Spinal cord (tissue), 10 donors: ENCODE measurements at places on chromosomes 2 and 18. TPM values are rescaled to one million over a fixed set of nuclear protein-coding genes. Genes with fewer than 3 reads are reported as not detected.

DNA sequence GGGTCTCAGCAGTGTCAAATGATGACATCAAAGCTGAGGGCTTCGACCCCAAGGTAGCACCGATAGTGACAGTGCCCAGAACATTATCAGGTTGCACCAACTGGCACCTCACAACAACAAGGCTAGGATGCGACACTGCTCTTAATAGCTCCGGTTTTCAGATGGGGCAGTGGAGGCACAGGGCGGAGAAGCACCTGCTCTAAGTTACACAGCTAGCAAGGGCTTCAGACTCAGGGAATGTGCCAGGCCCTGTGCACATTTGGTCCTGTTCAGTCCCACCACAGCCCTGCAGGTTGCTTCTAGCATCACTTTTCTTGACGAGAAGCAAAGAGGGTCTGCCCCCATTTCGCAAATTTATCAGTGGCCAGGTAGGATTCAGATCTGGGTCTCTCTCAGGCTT lies 74.1 kb downstream of the DGKD start:
- H3K4me3 ChIP-seq, result no peak overlapping the region
- DNase-seq, result no peak

GPR45 gene
- 0.99 TPM for total RNA-seq

- no peaks in the 10 kb centered on the region for H3K4me1 ChIP-seq
- no peaks in the 10 kb centered on the region for H3K27me3 ChIP-seq
- no peaks in the 10 kb centered on the region for H3K36me3 ChIP-seq
- no peak for DNase-seq
These were observed 567.0 kb downstream of the RIT2 start for GRCh38 chr18:42548493-42548892.

DNA sequence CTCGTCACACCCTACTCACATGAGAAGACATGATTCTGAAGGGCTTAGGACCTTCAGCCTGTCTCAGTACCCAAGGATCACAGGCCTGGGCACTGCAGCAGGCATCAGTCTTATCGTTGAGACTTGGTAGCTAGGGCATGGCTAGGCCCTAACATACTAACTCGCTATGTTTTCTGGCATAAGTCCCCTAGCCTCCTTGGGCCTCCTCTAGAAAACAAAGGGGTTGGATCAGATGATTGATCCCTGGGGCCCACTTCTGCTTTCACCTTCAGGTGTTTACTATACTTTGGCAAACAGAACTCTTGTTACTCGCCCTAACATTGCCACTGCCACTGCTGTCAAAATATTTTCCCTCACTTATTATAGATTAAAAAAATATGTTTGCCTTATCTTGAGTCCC lies 44.2 kb downstream of the VSNL1 start:
- H3K36me3 ChIP-seq, result no peaks in the 10 kb centered on the region
- H3K4me3 ChIP-seq, result no peak overlapping the region
- no peaks in the 10 kb centered on the region for H3K27me3 ChIP-seq
- no peak for DNase-seq
- no peak overlapping the region for H3K27ac ChIP-seq

DNA sequence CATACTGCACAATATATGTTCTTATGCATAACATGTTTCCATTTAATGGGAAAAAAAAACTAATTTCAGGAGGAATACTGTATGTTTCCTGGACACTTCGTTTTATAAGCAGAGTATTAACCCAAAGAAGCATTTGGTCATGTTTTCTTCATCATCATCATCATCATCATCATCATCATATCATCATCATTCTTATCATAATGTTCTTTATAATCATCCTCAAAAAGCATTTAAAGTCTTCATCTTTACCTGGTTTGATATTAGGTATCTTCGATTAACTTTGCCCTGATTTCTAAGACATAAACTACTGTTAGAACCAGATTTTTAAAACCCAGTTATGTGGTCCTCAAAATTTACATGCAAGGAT lies 47.9 kb downstream of the ZEB2 start:
- H3K27ac ChIP-seq, result no peak overlapping the region
- H3K4me1 ChIP-seq, result no peaks in the 10 kb centered on the region
- no peaks in the 10 kb centered on the region for H3K36me3 ChIP-seq
- no peaks in the 10 kb centered on the region for H3K27me3 ChIP-seq
- no peak for DNase-seq
- H3K4me3 ChIP-seq, result no peak overlapping the region

GRCh38 chr2:45301307-45302277 lies 292.3 kb upstream of the SIX2 start:
- no peaks in the 10 kb centered on the region for H3K36me3 ChIP-seq
- no peak overlapping the region for H3K4me3 ChIP-seq
- no peaks in the 10 kb centered on the region for H3K27me3 ChIP-seq
- peaks cover 22% of the 10 kb centered on the region for H3K4me1 ChIP-seq

DNA sequence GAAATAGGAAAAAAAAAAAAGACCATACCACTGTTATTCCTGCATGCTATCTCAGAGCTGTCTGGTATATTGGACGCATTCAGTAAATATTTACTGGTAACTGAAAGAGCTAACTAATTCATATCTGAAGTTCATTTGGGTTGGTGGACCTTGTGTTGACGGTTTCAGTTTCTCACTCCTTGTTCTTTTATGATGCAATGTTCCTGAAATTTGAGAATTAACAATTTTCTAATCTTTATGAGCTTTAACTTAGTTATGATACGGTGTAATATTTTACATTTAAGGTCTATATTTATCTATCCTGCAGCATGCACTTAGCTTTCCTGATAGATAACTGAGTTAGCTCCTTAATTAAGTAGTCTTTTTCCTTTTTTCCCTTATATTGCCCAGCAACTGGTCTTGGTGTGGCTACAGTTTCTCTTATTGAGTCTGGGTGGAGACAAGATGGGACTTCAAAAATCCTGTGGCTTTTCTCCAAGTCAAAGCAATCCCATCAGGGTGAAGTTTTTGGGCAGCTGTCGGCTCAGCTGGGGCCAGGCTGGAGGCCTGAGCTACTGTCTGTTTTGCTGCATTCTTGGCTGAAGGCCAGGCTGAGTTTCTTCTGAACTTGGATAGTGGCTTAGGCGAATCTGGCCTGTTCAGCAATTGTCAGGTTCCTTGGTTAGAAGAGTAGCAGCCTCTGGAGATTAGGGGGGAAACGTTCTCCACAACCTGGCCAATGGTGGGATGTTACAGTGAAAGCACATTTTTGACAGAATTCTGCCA lies 78.4 kb upstream of the MEX3C start:
- H3K36me3 ChIP-seq, result no peaks in the 10 kb centered on the region
- no peaks in the 10 kb centered on the region for H3K4me1 ChIP-seq
- no peaks in the 10 kb centered on the region for H3K27me3 ChIP-seq
- peak; percentile 19 for DNase-seq
- H3K4me3 ChIP-seq, result no peak overlapping the region
- H3K27ac ChIP-seq, result no peak overlapping the region

SPP2 gene
- total RNA-seq, result 0.22 TPM

GRCh38 chr2:215499331-215499730 lies 63.5 kb upstream of the FN1 start:
- no peaks in the 10 kb centered on the region for H3K36me3 ChIP-seq
- H3K27ac ChIP-seq, result no peak overlapping the region
- no peak overlapping the region for H3K4me3 ChIP-seq

PAX3 gene
- 14.2 TPM for total RNA-seq

DNA sequence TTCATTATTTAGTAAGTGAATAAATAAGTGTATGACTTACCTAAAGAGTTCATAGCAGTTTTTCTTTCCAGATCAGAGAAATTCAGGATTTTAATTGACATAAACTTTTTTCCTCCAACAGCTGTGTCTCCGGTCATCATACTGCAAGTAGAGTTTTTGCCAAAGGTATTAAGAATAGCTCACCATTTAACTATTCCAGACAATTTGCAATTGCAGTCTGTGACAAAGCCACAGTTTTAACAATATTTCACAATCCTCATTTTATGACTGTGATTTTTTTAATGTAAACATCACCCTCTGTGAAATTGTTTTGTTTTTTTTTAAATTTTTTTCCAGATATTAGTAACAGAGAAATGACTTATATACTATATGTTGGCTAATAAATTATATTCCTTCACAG lies 199.1 kb downstream of the TRIB2 start:
- H3K27me3 ChIP-seq, result no peaks in the 10 kb centered on the region
- no peak overlapping the region for H3K4me3 ChIP-seq
- no peaks in the 10 kb centered on the region for H3K36me3 ChIP-seq

LYPD1 gene
- 54.2 TPM for total RNA-seq

GRCh38 chr18:71529703-71530303 lies 1014.3 kb downstream of the CBLN2 start:
- no peaks in the 10 kb centered on the region for H3K4me1 ChIP-seq
- H3K27me3 ChIP-seq, result no peaks in the 10 kb centered on the region
- no peak overlapping the region for H3K27ac ChIP-seq
- no peak overlapping the region for H3K4me3 ChIP-seq
- no peaks in the 10 kb centered on the region for H3K36me3 ChIP-seq

- H3K36me3 ChIP-seq, result no peaks in the 10 kb centered on the region
- H3K4me3 ChIP-seq, result no peak overlapping the region
- H3K4me1 ChIP-seq, result peaks cover 8% of the 10 kb centered on the region
- H3K27me3 ChIP-seq, result no peaks in the 10 kb centered on the region
- no peak for DNase-seq
These were observed 93.9 kb upstream of the LGALSL start for GRCh38 chr2:64359892-64360657.

DNA sequence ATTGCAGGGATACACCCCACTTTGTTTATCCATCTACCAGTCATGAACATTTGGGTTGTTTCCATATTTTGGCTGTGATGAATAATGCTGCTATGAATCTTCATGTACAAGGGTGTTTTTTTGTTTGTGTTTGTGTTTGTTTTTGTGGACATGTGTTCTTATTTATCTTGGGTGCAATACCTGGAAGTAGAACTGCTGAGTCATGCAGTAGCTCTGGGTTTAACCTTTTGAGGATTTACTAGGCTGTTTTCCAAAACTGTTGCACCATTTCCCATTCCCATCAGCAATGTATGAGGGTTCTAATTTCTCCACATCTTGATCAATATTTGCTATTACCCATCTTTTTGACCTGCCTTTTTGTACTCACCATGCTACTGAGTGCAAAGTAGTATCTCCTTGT lies 140.0 kb upstream of the CYP1B1 start:
- no peaks in the 10 kb centered on the region for H3K27me3 ChIP-seq
- H3K27ac ChIP-seq, result no peak overlapping the region
- DNase-seq, result no peak
- no peaks in the 10 kb centered on the region for H3K36me3 ChIP-seq
- H3K4me3 ChIP-seq, result no peak overlapping the region
- peaks cover 10% of the 10 kb centered on the region for H3K4me1 ChIP-seq

DNA sequence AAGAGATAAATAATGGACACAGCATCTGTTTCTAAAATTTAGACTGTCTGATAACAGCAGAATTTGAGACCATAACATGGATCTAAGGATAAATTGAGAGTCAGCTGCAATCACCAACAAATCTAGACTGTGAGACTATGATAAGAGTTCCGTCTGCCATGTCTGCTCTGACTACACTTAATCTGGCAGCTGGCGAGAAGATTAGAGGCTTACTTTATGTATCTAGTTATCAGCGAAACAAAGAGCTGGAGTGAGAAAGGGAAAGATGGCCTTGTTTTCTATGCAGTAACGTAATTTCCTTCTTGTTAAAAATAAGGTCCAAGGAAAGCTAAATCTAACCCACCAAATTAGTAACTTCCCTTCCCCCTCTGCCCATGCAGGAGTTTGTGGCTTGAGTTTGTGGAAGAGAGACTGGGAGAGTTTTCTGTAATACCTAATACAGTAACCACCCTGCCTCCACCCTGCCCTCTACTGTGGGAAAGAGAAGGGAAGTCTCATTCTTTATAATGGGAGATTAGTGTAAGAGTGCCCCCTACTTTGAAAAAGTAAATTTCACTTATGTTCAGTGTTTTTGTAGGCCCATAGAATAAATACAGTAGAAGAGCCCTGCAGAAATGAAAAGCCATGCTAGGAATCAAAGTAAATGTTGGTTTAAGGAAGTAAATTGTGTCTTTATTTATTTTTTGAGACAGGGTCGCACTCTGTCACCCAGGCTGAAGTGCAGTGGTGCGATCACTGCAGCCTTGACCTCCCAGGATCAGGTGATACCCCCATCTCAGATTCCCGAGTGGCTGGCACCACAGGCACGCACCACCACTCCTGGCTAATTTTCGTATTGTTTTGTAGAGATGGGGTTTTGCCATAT lies 27.5 kb downstream of the EML4 start:
- H3K36me3 ChIP-seq, result no peaks in the 10 kb centered on the region
- no peak overlapping the region for H3K27ac ChIP-seq
- H3K4me3 ChIP-seq, result no peak overlapping the region
- no peak for DNase-seq
- no peaks in the 10 kb centered on the region for H3K4me1 ChIP-seq
- no peaks in the 10 kb centered on the region for H3K27me3 ChIP-seq

DNA sequence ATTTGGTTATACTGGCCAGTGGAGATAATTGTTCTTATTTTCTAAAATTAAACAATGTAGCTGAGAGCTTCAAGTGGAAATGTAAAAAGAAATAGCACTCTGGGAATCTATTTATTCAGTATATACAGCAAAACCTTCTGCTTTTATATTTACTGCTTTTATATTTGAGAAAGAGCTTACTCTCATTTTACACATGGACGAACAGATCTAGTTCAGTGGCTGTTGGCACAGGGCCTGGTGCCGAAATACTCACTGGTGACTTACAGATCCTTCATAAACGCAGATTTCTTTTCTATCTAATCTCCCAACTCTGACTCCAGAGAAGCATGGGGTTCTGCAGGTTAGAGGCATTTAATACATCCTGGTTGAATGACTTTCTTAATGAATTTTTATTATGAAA lies 266.2 kb downstream of the ASXL3 start:
- H3K27ac ChIP-seq, result no peak overlapping the region
- no peak overlapping the region for H3K4me3 ChIP-seq
- no peaks in the 10 kb centered on the region for H3K36me3 ChIP-seq

- H3K4me3 ChIP-seq, result no peak overlapping the region
- H3K4me1 ChIP-seq, result peaks cover 54% of the 10 kb centered on the region
- no peaks in the 10 kb centered on the region for H3K36me3 ChIP-seq
These were observed 187.7 kb downstream of the HDAC4 start for GRCh38 chr2:239212929-239213642.

DNA sequence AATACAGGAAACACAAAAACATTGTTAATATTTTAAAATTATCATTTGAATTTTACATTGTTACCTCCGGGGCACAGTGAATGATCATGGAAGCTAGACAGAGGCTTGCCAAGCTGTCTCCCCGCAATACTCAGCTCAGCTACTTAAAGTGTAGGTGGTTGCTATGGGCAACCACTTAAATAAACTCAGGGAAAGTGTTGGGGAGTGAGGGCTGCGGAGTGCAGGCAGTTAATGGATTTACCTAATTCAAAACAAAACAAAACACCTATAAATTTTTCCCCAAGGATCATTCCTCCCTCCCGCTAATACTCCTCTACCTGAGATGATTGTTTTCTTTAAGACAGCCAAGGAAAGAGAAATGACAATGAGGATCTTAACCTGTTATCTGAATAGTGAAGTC lies 349.5 kb downstream of the TGIF1 start:
- H3K27ac ChIP-seq, result no peak overlapping the region
- no peaks in the 10 kb centered on the region for H3K4me1 ChIP-seq
- no peaks in the 10 kb centered on the region for H3K27me3 ChIP-seq
- DNase-seq, result peak; percentile 56
- no peaks in the 10 kb centered on the region for H3K36me3 ChIP-seq
- H3K4me3 ChIP-seq, result no peak overlapping the region

CRYBA2 gene
- total RNA-seq, result not detected

RAB17 gene
- total RNA-seq, result 4.2 TPM

GRCh38 chr2:171319164-171319810 lies 114.5 kb downstream of the METTL8 start:
- peak overlapping the region; percentile 47 for H3K27ac ChIP-seq
- H3K27me3 ChIP-seq, result no peaks in the 10 kb centered on the region
- peak; percentile 55 for DNase-seq
- peaks cover 14% of the 10 kb centered on the region for H3K4me1 ChIP-seq

ALMS1 gene
- 55.3 TPM for total RNA-seq

LRRTM1 gene
- 7.7 TPM for total RNA-seq

GRCh38 chr2:28454016-28454930 lies 41.6 kb upstream of the PLB1 start:
- no peak for DNase-seq
- H3K36me3 ChIP-seq, result no peaks in the 10 kb centered on the region
- no peak overlapping the region for H3K27ac ChIP-seq
- no peaks in the 10 kb centered on the region for H3K27me3 ChIP-seq
